Right renal pelvis (tissue), 4 donors: ENCODE measurements at places on chromosomes 6 and 20.

DNA sequence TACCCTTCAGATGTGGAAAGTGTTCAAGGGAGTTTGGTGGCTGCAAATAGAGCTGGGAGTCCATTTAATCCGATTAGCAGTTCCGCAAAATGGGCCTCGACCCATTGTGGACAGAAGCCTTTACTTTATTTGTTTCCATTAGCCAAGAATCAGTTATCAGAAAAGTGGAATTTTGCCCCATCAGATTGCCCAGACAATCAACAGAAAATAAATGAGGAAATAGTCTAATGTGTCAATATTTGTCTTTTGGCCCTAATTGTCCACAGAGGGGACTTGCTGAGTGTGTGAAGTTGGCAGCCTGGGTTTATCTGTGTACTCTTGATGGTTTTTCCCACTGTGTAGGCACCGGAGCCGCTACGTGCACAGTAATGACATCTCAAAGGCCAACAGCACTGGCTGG lies 134.3 kb downstream of the LINC00237 start:
- DNase-seq, result no peak

DNA sequence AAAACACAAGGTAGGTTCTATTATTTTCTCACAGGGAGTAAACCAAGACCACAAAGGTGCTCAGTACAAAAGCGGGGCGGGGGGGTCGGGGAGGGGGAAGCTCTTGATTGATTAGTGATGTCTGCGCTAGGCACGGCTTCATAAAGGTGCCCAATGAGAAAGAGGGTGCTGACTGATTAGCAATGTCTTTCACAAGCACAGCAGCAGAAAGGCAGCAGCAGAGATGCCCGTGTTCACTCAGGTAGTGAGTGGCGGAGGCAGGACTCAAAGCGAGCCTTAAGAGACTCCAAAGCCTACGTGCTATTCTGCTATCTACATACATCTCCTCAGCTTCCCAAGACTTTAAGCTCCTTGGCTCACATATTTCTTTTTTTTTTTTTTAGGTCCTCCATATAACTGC lies 20.3 kb downstream of the NFATC2 start:
- DNase-seq, result no peak

- DNase-seq, result no peak
Observed at GRCh38 chr20:43863330-43863729, 51.3 kb upstream of the TOX2 start.

DNA sequence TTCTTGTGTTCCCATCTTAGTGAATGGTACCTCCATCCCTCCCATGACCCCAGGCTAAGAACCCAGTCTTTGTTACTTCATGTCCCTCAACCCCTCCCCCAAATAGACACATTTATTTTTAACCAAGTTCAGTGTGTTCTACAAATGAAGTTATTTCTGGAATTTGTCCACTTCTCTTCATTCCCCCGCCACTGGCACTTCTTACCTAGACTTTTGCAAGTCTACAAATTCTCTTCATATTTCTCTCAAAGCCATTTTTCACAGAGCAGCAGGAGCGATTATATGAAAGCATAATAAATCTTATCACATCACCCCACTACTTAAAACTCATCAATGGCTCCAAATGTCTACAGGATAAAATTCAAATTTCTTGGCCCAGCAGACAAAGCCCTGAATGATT lies 131.4 kb downstream of the BTBD9 start:
- DNase-seq, result no peak

DNA sequence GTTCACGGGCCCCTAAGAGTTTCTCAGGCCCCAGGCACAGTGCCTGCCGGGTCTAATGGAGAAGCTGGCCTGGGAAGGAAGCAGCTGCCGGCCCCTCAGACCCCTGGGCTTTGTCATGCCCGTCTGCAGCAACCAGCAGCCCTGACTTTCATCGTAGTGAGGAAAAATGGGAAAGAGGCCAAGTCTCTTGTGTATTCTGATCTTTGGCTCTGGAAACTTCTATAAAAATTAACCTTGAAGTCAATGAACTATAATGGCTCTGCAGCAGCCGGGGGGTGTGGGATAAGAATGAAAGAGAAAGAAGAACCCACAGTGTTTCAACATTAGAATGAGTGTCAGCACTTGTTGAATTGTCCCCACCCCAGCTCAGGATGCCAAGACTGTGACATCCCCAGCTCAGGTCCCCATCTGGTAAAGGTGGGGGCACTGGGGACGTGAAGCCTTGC lies 12.9 kb downstream of the TGM2 start:
- no peak for DNase-seq

DNA sequence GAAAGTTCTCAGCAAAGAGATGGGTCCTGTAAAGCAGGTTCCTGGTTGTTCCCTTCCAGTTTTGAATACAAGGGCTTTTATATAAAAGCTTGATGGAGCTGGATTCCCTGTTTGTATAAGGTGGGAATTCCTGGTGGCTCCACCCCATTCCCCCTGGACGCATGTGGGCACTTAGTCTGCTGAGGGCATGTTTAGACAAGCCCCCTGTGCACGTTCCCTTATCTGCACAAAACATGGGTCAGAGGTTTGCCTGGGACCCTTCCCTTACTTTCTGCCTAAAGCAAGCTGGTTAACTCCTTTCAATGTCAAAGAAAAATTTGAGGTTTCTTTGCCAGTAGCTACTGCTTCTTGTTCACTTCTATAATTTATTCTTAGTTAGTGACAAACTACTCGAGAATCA lies 181.1 kb downstream of the BCKDHB start:
- DNase-seq, result no peak

- peak; percentile 35 for DNase-seq
Observed at GRCh38 chr20:46174469-46175126, 56.5 kb downstream of the CD40 start.

GRCh38 chr20:6714279-6714711 lies 53.2 kb upstream of the BMP2 start:
- DNase-seq, result no peak

- DNase-seq, result no peak
Observed at GRCh38 chr20:59598625-59599310, 5.6 kb upstream of the PHACTR3 start.

DNA sequence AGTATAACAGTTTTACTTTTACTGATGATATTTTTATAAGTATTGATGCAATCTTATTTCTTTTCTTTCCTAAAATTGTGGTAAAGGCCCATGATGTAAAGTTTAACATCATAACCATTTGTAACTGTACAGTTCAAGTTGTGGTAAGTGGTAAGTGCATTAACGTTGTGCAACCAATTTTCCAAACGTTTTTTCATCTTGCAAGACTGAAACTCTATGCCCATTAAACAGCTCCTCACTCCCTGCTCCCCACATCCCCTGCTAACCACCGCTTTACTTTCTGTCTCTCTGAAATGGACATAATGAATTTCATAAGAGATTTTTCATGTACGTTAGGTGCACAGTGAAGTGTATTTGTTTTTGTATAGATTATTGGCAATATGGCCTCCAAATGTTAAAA lies 106.0 kb downstream of the PACRG start:
- DNase-seq, result no peak

DNA sequence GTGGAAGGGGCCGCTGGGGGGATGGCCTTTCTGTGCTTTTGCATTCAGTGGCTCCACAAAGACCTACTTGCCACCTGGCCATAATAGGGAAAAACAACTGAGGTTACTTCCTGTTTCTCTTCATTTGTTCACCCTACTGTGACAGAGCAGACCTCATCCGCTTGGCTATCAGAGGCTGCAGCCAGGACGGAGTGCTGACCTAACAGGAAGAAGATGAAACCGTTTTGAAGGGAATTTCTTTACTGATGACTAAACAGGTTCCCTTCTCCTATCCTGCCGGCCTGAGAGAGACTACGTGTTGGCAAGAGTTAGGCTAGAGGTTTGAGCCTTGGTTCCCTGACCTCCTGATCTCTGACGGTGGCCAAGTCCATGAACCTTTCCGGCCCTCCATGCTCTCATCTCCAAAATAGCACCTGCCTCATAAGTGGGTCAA lies 21.3 kb downstream of the PRR18 start:
- DNase-seq, result no peak

- DNase-seq, result no peak
Observed at GRCh38 chr6:105539911-105540310, 137.0 kb upstream of the PREP start.

GRCh38 chr6:160042788-160043301 lies 74.0 kb downstream of the IGF2R start:
- no peak for DNase-seq

DNA sequence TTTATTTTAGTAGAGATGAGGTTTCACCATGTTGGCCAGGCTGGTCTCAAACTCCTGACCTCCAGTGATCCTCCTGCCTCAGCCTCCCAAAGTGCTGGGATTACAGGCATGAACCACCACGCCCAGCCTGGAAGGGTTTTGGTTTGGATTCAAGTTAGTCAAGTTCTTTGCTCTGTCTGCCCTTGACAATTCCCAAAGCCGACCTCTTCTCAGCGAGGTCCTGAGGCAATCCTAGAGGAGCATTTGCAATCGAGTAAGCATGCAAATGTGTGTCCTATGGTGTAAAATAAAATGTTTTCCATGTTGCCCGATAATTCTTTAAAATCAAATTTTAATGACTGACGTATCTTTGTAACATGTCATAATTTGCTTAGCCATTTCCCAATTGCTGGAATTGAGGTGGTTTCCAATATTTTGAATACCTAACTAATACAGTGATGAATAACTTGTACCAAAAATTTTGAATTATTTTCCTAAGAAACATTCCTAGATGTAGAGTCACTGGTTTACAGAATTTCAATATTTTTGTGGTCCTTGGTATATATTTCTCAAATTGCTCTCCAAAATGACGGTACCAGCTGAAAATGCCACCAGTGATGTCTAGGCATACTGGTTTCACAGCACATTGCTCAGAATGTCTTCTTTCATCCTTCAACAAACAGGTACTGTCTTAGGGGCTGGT lies 38.7 kb downstream of the GTF2H5 start:
- DNase-seq, result no peak

- DNase-seq, result no peak
Observed at GRCh38 chr20:25022680-25023079, 30.1 kb upstream of the APMAP start.

GRCh38 chr20:51404297-51405060 lies 138.0 kb downstream of the NFATC2 start:
- DNase-seq, result no peak

DNA sequence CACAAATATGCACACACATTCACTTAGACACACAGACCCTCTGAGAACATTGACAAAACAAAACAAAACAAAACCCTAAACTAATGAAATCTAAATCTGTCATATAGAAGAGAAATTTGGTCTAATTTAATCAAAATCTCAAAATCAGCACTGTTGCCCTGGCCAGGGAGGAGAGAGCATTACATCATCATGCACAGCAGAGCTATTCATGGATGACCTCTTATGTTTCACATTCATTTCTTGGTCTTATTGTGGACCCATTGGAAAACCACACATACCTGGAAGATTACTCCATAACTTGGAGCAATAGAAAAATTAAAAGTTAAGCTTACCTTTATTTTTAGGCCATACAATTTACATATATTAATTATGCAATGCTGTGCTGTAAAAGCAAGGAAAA lies 1223.6 kb upstream of the GJE1 start:
- DNase-seq, result no peak

GRCh38 chr6:163289447-163289846 lies 125.1 kb upstream of the QKI start:
- no peak for DNase-seq

DNA sequence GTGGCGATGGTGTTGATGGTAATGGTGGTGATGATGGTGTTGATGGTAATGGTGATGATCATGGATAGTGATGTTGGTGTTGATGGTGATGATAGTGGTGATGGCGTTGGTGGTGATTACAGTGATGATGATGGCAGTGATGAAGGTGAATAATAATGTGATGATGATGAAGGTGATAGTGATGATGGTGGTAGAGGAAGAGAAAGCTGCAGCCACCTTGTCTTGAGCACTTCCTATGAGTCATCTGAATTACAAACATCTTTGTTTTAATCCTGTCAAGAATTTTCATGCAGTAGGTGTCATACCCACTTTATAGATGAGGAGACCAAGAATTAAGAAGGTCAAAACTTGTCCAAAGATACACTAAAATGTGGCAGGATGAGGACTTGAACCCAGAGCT lies 242.4 kb downstream of the TAF4 start:
- no peak for DNase-seq

DNA sequence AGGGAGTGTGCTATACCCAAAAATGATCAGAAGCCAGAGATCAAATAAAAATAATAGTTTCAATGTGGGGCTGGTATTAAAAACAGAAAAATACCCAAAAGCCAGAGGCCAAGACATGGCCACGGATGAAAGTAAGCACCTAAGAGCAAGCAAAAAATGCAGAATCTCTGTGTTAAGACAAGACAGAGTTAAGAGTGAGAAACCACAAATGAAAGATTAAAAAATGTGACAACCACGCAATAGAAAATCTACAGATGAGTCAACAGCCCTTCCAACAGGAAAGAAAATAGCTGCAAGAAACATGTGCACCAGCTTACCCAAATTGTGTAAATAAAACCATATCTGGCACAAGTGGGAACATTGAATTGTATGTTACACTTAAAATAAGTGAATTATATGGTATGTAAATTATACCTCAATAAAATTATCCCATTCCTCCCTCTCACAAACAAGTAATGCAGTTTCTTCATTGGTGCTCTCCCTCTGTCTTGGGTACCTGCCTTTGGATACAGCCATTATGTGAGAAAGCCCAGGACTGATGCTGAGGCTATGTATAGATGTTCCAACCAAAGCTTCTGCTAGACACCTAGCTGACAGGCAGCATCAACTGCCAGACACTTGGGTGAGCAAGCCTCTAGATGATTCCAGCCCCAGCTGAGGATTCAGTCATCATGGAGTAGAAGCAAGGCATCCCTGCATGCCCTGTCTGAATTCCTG lies 55.3 kb upstream of the UFL1 start:
- no peak for DNase-seq

DNA sequence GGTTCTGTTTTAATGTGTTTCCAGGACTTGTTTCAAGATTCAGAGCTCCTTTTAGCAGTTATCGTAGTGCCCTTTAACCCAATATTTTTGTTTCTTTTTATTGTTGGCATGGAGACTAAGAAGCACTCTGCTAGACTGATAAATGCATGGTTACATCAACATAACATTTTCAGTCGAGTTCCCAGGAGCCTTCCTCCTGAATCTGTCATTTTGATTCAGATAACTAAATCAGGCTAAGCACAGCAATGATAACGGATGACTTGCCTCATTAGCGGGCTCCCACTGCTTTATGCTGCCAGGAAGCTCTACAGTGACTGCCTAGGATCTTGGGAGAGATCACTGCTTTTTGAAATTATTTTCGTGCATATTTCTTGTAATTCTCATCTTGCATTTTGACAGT lies 772.8 kb upstream of the GJE1 start:
- DNase-seq, result no peak

DNA sequence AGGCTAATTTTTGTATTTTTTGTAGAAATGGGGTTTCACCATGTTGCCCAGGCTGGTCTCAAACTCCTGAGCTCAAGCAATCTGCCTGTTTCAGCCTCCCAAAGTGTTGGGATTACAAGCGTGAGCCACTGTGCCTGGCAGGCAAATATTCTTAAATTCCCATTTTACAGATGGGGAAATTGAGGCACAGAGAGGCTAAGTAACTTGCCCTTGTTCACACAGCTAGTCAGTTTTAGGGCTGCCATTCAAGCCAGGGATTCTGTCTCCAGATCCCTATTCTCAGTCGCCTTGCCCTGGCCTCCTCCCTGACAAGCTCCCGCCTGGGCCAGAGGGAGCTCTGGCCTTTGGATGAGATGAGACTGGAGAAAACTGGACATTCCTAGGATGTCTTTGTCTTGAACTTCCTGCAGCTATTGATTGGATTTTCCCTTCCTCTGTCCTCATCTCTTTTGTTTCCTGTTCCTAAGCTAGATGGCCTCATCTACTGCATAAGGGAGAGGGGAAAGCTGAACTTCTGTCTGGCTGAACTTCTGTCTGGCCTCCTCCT lies 90.5 kb downstream of the NDUFAF5 start:
- no peak for DNase-seq
